ENCODE measurements at places on chromosomes 3 and 15.

GRCh38 chr3:14730703-14731382 is 55.9 kb downstream of the C3orf20 start:
- DNase-seq, result no peak

DNA sequence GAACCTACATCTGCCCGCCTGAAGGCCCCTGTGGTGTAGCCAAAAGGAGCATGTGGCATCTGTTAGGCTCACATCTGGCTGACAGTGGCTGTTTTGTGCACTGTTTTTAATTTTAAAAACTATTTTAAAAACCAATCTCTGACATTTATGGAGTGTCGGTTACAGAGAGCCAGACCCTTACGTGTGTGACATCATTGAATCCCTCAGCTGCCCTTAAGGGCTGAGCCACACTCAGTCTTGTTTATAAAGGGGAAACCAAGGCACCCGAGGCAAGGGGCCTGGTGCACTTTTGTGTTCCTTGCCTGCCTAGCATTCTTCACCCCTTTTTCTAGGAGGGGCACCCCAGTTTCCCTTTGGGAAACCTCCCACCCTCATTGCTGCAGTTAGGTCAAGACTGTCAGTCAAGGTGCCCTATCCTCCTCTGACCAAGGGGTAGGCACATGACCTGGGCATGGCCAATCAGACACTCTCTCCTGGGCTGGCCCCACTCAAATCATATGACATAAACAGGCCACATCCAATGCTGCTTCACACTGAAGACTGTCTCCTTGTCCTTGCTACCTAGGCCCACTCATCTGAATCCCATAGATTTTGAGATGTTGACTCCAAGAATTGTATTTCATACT is 105.3 kb downstream of the LSM3 start:
- no peak for DNase-seq

- DNase-seq, result no peak
Observed at GRCh38 chr15:34716111-34716510, 38.7 kb downstream of the GJD2 start.

- no peak for DNase-seq
Observed at GRCh38 chr3:123648696-123649405, 64.0 kb upstream of the HACD2 start.

GRCh38 chr3:123693584-123694190 is 108.8 kb upstream of the HACD2 start:
- no peak for DNase-seq

- no peak for DNase-seq
Observed at GRCh38 chr3:112413074-112413473, 80.1 kb downstream of the CD200 start.

- DNase-seq, result no peak
Observed at GRCh38 chr3:182710557-182711157, 82.6 kb upstream of the ATP11B start.

DNA sequence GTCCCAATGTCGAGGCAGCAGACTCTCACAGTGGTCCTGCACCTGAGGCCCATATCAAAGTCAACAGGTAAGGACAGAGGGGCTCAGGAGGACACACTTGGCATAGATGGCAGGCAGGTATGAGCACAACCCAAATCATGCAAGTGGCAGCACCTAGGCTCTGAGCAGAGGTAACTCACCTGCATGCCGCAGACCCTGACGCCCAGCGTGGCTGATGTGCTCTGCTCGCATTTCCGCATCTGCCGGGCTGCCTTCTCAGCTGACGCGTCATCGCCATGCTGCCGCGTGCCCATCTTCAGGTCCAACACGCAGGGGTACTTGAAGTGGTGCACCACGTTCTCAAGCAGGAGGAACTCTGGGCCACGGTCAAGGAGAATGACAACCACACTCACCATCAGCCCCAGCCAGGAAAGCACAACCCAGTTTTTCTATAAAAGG is 4.2 kb upstream of the GMPPB start:
- DNase-seq, result no peak

- no peak for DNase-seq
Observed at GRCh38 chr3:112273536-112273935, 20.5 kb downstream of the SLC9C1 start.

- no peak for DNase-seq
Observed at GRCh38 chr3:30764281-30764680, 130.2 kb downstream of the GADL1 start.

GRCh38 chr3:16844791-16845190 is 40.0 kb upstream of the PLCL2 start:
- no peak for DNase-seq

DNA sequence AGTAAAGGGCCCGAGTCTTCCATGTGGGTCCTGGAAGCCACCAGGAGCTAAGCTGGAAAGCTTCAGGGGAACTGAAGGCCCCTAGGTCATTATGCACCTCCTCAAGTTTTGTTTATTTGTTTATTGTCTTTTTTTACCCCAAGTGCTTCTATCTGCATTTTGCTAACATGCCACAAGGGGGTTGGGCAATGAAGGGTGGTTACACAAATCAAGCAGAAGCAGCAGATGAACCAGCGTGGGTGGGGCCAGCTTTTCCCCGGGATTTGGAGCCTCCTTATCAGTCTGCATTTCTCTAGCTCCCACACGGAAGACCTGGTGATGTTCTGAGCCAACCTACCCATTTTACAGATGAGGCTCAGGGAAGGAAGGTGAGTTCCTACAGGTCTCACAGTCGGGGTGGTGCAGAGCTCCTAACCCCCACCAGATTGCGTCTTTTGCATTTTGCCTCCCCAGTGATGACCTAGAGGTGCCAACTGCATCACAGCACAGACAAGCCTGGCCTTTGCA is 16.8 kb downstream of the TMC3 start:
- DNase-seq, result no peak

DNA sequence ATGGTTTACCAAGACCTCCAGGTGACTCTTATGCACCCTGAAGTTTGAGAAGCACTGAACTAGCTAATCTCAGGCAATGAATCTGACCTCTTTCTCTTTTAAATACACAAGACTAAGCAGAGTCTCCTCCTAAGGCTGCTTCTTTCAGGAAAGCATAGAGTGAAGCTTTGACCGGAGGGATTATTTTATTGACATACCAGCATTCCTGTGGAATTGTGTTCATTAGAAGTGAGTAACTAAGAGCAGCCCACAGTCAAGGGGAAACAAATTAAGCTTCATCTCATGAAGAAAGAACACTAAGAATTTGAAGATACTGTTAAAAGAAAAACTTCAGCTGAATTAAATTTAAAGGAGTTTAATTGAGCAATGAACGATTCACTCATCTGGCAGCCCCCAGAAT is 963.5 kb downstream of the NTRK3 start:
- no peak for DNase-seq

DNA sequence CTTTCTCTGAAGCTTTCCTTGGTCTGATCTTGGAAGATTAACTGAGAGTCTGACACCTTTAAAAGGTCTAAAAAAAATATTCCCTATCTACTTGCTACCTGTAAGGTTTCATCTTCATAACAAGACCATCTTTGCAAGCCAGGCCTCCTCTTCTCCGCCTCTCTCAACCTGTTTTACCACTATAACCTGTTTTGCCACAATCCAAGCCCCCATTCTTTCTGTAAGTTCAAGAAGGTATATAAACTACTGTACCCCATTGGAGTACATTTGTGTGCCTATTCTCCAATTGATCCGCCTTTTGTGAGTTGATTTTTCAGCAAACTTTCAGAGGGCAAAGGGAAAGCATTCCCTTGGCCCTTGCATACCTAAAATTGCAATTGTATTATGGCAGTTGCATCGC is 319.3 kb upstream of the NECTIN3 start:
- no peak for DNase-seq

GRCh38 chr15:85094685-85095084 is 113.0 kb downstream of the PDE8A start:
- no peak for DNase-seq

GRCh38 chr3:117743993-117744392 is 1034.4 kb downstream of the TUSC7 start:
- DNase-seq, result no peak

- no peak for DNase-seq
Observed at GRCh38 chr3:196684548-196685407, 27.3 kb downstream of the CEP19 start.

- no peak for DNase-seq
Observed at GRCh38 chr15:51917493-51917892, 54.1 kb downstream of the LEO1 start.

DNA sequence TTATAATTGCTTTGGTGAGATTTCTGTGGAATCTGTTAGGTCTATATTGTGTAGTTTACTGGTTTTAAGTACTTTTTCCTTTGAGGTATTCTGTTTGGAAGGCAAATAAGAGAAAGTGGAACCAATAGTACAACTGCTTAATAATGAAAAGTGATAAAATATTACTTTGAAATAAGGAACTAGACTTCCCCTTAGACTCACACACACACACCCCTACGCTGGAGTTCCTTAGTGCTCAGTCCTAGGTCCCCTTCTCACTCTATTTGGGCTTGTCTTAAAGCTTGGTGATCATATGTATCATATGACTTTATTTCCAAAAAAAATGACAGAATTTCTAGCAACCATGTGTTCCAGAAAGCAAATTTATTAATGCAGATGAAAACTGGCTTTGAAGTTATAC is 494.0 kb upstream of the TGFBR2 start:
- no peak for DNase-seq

DNA sequence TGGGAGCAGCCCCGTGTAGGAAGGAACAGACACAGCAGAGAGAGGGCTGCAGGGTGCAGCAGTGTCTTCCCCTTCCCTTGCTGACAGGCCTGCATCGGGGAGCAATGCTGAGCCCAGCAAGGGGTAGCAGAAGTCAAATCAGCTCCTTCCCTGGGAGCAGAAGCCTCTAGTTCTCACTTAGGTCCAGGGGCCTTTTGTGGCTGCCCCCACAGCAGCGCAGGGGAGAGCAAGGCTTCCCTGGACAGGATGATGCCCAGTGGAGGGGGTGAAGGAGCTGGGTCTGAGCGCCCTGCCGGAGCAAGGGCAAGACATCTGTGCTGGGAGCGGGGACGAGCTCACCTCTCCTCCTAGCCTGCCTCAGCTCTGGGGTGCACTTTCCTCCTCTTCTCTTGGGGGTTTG is 827 bp downstream of the PLCB2 start:
- no peak for DNase-seq
